ENCODE measurements at places on chromosomes 12 and 14.

GRCh38 chr12:58051378-58051777 lies 110.0 kb downstream of the ATP23 start:
- no peak for DNase-seq

DNA sequence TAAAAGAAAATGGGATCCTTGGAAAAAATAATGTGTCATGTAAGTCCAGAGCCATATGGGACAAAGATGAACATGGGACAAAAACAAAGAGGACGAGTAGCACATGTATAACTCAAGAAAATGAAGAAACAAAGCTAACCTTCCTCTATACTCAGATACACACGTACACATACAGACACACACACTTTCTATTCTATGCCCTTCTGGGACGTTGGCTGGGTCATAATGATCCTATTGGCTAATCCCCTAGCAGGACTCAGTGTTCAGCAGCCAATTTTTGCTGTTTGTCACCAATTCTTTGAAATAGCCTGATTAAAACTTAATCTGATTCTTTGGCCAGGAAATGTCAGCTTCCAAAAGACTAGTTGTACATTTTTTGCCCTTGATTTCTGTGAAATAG lies 189.4 kb upstream of the FOXG1 start:
- DNase-seq = no peak

- no peak for DNase-seq
These were observed 747.9 kb downstream of the TMTC2 start for GRCh38 chr12:83434600-83434999.

DNA sequence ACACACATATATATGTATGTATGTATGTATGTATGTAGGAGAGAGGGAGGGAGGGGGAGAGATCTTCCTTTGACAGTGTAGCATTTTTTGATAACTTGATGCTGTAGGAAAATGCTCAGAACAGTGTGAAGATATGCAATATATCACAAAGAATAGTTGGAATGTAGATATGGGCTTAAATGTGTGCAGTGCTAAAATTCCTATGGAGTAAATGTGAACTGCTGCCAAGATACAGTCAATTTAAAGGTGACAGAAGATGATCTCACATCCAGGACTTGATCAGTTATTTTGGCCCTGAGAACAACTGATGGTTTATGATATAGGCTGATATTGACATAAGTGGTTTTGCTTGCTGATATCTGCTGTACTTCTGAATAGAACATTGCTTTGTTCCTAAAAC lies 84.2 kb downstream of the DAAM1 start:
- DNase-seq = no peak
